ENCODE measurements at places on chromosomes 2 and 18.

GRCh38 chr2:9847140-9847539 lies 3.9 kb downstream of the TAF1B start:
- DNase-seq, result no peak

- DNase-seq, result no peak
Measured at GRCh38 chr2:118847762-118848172, 319 bp upstream of the EN1 start.

GRCh38 chr2:107242811-107243210 lies 356.8 kb upstream of the ST6GAL2 start:
- DNase-seq, result no peak

GRCh38 chr18:60022671-60023276 lies 123.0 kb downstream of the PMAIP1 start:
- DNase-seq, result no peak

DNA sequence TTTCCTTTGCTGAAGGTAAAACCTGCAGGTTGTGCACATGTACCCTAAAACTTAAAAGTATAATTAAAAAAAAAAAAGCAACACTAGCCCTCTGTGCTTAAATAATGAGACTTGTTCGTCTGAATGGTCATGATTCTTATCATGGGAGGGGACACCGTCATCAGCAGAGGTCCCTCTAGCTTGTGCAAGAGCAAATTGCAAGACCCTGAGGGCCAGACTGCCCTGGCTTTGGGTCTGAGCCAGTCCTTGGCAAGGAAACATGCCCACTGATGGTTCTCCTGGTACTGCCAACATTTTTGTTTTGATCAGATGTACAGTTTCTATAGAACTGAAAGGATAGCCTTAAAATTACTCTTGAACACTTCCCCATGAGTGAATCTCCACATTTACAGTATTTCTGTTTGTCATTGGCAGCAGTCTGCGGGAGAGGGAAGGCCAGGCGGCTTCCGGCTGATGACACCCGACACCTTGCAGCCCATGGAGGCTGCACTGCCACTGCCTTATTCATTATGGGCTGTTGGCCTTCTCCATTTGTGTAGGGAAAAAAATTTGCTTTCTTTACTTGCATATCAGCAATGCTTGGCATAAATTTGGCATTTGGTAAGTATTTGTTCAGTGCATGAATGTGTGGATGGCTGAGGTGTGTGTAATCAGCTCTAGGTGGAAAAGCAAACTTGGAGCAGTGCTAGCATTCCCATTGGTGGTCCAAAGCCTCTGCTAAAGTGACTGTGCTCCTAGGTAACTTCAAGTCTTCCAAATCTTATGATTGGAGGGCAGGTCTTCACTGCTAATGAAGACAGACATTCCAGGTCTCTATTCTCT lies 161.6 kb upstream of the ALKAL2 start:
- no peak for DNase-seq

GRCh38 chr2:84085562-84085961 lies 373.5 kb downstream of the SUCLG1 start:
- no peak for DNase-seq

DNA sequence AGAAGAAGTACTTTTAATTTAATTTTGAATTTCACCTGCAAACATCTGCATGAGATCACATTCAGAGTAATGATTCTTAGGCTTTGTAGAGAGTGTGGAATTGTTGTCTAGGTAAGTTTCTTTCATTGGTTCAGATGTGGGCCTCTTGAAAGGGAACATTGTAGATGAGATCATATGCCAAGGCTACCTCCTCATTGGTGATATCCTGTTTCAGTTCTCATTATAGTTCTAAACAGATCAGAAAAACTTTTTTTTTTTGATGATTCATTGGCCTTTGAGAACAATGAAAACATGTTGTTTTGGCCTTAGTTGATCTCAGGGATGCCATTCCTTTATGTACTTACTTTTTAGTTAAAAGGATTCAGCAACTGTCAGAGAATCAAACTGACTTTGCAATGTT lies 44.5 kb downstream of the EML6 start:
- DNase-seq, result no peak

GRCh38 chr2:167733747-167734146 lies 513.6 kb downstream of the STK39 start:
- DNase-seq, result no peak

DNA sequence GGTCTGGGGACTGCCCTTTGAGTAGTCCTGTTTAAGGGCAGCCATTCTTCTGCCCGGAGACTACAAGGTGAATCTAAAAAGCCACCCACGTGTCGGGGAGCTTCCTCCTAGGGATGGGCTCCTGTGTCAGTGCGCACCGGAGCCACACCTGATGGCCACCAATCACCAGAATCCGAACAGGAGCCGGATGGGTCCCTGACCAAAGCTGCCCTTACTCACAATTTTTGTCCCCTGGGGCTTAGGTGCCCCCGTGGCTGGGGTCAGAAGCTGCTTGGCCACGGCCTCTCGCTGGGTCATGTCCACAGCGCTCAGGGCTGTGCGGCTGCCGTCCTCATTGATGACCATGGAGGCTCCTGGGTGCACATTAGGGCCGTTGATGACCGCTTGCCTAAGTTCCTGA lies 30.9 kb downstream of the POLR1A start:
- DNase-seq, result no peak

Data from stimulated activated CD8-positive, alpha-beta memory T cell treated with anti-CD3 and anti-CD28 coated beads, Interleukin-4, amount 100 ng/mL, for 1 hour (primary cell).